ENCODE measurements at places on chromosomes 3 and 15.

DNA sequence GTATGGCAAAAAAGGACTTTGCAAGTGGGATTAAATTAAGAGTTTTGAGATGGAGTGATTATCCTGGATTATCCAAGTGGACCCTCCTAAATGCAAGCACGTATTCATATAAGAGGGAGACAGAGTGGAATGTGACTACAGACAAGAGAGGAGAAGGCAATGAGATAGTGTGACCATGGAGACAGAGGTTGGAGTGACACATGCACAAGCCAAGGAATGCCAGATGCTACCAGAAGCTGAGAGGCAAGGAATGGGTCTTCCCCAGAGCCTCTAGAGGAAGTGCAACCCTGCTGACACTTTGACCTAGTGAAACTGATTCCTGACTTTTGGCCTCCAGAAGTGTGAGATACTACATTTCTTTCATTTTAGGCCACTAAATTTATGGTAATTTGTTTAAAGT is 117.2 kb downstream of the UACA start:
- DNase-seq = no peak

DNA sequence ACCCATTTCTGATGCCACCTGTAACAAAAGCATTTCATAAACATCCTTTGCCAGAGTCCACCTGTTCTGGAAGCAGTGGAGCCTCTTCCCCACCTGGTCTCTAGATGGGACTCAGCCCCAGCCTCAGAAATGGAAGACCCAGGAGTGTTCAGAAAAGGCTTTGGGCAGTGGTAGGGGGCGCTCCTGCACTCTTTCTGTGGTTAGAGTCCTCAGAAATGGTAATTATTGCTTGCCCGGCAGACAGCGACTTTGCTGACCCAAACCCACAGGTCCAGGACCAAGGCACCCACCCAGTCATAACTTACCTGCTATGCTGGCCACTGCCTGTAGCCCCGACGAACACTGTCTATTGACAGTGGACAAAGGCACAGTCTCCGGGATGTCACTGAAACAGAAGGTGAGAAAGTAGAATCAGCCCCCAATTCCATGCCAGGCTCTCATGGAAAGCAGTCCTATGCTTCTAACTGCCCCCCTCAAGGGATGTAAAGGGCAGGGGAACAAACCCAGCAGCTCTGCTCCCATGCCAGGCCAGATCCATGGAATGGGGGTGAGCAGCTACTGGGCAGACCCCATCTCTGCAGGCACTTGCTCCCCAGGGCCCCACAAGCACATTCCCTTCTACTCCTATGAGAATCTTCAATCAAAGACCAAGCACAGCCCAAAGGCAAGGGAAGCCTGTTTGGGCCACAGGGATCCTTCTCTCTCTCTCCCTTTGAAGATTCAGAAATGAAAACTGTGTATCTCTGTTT is 5.1 kb downstream of the ACAA1 start:
- DNase-seq = peak; percentile 25

GRCh38 chr15:73225358-73226015 is 143.3 kb downstream of the HCN4 start:
- DNase-seq = no peak

DNA sequence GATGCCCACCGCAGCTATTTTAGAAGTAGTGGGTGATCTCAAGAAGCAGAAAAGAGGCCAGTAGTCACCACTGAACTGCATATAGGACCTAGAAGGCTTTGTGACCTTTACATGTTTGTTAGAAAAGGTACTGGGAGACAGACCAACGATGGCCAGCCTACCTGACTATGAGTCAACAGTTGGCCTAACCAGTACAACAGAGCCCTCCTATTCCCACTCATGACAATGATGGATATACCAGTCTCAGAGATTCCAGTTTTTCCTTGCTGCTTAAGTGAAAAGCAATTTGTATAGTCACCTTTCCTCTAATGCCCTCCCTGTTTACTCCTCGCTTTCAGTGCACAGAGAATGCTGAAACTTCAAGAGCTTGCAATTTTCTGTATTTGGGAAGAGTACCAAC is 86.6 kb upstream of the PPIB start:
- no peak for DNase-seq

DNA sequence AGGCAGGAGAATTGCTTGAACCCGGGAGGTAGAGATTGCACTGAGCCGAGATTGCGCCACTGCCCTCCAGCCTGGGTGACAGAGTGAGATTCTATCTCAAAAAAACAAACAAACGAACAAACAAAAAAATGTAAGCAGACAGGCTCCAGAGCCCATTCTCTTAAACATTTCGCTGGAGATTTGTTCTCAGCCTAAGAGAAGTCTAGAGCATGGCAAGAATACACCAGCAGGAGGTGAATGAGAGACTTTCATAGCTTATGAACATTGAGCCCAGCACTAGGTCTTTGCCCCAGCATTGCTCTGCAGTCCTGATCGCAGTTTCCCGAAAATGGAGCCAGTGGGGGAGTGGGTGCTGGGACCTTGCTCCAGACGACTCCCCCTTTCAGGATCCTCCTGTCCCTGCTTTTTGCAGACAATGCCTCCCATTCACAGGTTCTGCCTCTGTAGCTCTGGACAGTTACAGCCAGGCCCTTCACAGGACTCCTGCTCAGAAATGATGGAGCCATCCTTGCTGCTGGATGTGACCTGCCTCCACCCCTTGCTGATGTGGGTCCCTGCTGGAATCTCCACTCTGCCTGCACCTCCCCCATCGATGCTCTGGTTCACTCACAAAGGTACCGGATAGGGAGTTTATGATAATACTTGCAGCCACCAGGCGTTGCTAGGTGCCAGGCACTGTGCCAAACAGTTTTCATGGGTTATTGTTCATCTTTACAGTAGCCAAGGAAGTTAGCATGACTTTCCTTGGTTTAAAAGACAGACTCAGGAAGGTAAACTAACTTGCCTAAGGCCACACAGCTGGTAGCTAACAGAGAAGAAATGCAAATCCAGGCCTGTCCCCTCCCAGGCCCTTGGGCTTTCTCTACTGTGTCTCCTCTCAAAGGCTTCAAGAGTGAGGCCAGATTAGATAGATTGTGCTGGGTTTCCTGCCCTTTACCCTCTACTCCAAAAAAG is 329.7 kb upstream of the TLE3 start:
- DNase-seq = no peak

DNA sequence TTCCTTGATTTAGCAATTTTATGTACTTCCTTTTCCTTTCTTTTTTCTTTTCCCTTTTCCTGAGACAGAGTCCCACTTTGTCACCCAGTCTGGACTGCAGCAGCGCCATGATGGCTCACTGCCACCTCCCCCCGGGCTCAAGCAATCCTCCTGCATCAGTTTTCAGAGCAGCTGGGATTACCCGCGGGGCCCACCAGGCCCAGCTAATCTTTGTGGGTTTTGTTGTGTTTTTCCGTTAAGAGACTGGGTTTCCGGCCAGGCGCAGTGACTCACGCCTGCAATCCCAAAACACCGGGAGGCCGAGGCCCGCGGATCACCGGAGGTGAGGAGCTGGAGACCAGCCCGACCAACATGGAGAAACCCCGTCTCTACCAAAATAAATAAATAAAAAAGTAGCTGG is 17.7 kb downstream of the GOLGA8S start:
- no peak for DNase-seq

DNA sequence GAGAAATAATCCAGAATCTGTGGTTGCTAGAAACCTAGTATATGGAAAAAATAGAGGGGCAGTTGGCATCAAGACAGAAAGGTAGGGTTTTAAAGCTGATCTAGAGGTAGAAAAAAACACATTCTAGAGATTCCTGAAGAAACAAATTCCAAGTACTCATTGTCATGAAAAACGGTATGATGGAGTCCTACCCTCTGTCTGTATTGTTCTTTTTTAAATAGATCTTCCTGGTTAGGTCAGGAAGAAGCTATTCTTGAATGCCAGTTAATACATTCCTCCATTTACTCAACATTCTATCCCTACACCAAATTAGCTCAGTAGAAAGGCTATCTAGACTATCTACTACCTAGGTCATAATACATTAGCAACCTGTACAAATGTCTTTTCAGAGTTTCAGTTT is 364.7 kb downstream of the FHIT start:
- DNase-seq = no peak

DNA sequence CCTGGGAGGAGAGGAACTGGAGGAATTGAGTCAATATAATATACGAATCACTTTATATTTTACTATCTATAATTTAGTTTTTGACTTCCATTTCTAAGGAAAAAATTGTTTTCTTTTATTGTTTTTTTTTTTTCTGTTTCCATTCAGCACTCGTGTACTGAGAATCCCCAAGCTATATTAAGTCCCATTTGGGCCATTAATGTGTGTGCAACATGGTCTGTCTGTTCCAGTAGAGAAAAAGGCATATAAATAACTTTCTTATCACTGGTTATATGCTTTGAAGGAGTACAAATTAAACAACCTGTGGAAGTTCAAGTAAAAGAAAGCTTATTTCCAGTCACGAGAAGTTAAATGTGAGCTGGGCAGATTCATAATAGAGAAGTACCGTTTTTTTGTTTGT is 498.9 kb upstream of the TPRG1 start:
- DNase-seq = no peak

DNA sequence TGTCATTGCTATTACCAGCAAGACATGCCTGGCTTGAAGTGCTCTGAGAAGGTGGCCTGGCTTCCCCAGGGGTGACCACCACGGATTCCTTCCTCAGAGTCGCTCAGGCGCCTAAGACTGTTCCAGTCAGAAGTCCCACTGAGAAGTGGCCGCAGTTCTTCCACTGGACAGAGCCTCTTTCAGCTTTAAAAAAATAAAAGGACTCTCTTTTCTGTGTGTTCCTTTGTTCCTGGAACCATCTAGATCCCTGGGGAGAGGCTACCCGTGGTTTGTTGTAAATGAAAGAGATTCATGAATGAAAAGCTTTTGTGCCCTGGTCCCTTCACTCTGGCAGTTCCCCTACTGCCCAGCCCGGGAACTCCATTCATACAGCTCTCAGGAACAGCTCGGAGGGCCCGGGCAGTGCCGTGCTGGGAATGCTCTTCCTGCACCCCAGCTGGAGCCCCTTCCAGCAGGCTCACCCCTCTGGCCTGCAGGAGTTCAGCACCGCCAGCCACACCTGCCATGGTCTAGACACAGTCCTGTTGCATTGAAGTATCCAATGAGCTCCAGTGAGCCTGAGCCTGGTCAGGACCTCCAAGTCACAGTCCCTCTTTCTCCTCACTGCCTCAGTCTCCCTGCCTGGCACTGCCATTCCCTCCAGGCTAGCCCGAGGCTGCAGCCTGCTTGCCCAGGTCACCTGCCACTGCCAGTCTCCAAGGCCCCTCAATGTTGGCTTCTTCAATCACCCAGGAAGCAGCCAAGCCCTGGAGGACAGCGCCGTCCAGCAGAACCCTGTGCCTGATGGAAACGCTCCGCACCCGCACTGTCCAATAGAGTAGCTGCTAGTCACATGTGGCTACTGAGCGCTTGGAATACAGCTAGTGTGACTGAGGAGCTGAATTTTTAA is 75.4 kb downstream of the XXYLT1 start:
- no peak for DNase-seq

- no peak for DNase-seq
Measured at GRCh38 chr15:70151003-70151402, 53.3 kb upstream of the TLE3 start.

GRCh38 chr3:102235679-102236078 is 199.1 kb upstream of the ZPLD1 start:
- DNase-seq = no peak

DNA sequence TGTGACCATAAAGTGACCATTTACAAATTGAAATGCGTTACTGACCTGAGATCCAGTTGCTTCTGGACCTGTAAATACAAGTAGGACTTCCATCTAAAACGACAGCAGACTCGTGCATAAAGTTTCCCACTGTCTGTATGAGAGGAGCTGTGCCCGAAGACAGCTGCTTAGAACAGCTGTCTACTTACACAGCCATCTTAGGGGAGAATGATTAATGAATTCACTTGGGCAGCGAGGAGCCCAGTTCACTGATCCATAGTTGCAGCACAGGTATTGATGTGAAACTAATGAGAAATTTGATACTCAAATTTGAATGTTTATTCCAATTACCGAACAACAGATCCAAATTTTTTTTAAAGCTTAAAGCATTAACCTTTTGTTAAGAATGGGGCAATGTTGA is 748.1 kb downstream of the NR2F2 start:
- no peak for DNase-seq

DNA sequence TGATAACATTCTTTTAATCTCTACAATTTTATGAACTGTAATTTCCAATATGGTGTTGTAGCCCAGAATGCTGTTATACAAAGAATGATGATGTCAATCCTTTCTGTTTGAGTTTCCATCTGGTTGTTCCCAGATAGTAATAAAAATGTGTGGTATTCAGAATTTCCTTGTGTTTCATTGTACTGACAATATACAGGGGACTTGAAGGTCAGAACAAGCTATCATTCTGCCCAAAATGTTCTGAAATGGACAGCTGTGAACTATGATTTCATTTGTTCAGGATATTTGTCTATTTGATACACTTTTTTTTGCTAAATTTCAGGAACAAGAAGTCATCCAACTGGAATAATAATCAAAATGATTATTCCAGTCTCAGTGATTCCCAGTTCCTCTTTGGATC is 40.8 kb downstream of the C3orf62 start:
- no peak for DNase-seq

DNA sequence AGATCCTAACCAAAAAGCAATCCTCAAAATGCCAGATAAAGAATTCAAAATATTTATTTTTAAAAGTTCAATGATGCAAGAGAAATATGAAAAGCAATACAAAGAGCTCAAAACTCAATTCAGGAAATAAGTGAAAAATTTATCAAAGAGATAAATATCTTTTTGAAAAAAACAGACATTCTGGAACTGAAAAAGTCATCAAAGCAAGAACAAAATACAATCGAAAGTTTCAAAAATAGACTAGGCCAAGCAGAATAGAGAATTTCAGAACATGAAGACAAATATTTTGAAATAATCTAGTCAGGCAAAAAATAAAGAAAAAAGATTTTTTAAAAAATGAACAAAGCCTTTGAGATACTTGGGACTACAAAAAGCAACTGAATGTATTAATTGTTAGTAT is 83.4 kb upstream of the STT3B start:
- DNase-seq = no peak

GRCh38 chr3:161187046-161187445 is 34.1 kb upstream of the NMD3 start:
- no peak for DNase-seq

DNA sequence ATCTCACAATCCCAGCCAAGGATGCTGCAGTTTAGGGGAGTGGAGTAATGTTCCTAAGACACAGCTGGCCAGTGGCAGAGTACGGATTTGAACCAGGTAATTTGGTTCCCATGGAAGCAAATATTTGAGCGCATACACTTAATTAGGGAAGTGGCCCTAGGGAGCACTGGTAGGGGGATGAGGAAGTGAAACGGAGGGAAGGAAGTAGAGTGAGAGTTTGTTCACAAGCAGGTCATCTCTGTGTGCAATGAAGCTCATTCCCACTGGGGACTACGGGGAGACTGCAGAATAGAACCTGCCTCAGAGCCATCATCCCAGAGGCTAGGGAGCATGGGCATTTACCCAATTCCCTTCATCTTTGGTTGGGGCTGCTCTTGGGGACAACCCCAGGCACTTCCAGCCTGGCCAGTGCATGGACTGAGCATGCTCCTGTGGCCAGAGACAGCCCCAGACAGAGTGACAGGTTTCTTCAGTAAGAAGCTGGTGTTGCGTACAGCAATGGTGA is 317.2 kb upstream of the PROK2 start:
- DNase-seq = no peak

All from HCEC 1CT (cell line).